Immature natural killer cell (primary cell): ENCODE measurements at places on chromosomes 4 and X. TPM values are rescaled to one million over a fixed set of nuclear protein-coding genes. Genes with fewer than 3 reads are reported as not detected.

GRCh38 chr4:70844180-70844579, 4.5 kb upstream of the GRSF1 start:
- no peak for DNase-seq
- no peak overlapping the region for H3K27ac ChIP-seq
- no peak overlapping the region for H3K4me3 ChIP-seq
- H3K36me3 ChIP-seq = no peaks in the 10 kb centered on the region
- H3K27me3 ChIP-seq = peaks cover 6% of the 10 kb centered on the region

DNA sequence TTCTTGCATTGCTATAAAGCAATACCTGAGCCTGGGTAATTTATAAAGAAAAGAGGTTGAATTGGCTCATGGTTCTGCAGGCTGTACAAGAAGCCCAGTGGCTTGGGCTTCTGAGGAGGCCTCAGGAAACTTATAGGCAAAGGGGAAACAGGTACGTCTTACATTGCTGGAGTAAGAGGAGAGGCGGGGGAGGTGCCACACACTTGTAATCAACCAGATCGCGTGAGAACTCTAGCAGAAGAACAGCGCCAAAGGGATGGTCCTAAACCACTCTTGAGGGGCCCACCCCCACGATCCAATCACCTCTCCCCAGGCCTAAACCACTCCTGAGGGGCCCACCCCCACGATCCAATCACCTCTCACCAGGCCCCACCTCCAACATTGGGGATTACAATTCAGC, 50.6 kb upstream of the SHOX start:
- no peak overlapping the region for H3K4me3 ChIP-seq
- H3K27me3 ChIP-seq = peaks cover 2% of the 10 kb centered on the region
- H3K4me1 ChIP-seq = no peaks in the 10 kb centered on the region
- no peak overlapping the region for H3K27ac ChIP-seq

Gene NSG1
- 7.9 TPM for polyA plus RNA-seq

DNA sequence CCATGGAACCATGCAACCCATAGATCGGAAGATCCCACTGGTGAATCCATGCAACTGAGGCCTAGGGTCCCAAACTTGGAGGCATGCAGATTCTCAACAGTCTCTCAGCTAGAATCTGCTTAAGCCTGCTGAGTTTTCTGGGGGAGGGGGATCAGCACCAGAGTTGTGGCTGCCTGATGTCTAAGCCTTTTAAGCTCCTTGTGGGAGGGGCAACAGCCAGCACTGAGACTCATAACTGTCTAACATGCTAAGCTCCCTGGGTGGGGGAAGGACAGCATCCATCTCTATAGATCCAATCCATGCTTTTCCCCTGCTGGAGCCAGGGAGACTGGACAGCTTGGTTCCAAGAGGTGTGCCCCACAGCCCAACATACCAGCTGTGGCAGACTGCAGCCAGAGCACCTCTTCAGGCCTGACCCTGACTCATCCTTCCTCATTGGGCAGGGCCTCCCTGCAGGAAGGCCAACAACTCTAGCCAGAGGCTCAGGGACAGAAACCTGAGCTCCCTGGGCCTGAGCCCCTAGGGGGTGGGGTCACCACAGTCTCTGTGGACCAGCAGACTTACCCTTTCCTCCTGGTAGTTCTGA, 300.1 kb upstream of the SLC7A11 start:
- no peak overlapping the region for H3K27ac ChIP-seq
- H3K36me3 ChIP-seq = no peaks in the 10 kb centered on the region
- no peaks in the 10 kb centered on the region for H3K27me3 ChIP-seq
- H3K4me3 ChIP-seq = no peak overlapping the region

- H3K36me3 ChIP-seq = no peaks in the 10 kb centered on the region
- no peak for DNase-seq
- H3K27me3 ChIP-seq = no peaks in the 10 kb centered on the region
- H3K4me3 ChIP-seq = no peak overlapping the region
- H3K27ac ChIP-seq = no peak overlapping the region
- no peaks in the 10 kb centered on the region for H3K4me1 ChIP-seq
These were observed 112.9 kb downstream of the MBNL3 start for GRCh38 chrX:132375941-132376340.

DNA sequence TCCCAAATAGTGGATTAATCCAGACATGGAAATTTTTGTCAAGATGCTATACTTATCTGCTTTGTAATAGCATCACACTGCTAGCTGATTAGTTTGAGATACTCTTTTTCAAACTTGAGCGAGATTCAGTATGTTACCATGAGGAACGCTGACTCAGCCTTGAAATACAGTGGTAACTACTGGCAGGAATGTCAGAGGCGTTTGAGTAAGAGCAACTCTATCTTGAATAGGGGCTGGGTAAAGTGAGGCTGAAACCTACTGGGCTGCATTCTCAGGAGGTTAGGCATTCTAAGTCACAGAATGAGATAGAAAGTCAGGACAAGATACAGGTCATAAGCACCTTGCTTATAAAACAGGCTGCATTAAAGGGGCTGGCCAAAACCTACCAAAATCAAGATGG, 2519.6 kb downstream of the ARAP2 start:
- no peak overlapping the region for H3K27ac ChIP-seq
- no peaks in the 10 kb centered on the region for H3K36me3 ChIP-seq
- H3K4me1 ChIP-seq = no peaks in the 10 kb centered on the region
- DNase-seq = no peak

DNA sequence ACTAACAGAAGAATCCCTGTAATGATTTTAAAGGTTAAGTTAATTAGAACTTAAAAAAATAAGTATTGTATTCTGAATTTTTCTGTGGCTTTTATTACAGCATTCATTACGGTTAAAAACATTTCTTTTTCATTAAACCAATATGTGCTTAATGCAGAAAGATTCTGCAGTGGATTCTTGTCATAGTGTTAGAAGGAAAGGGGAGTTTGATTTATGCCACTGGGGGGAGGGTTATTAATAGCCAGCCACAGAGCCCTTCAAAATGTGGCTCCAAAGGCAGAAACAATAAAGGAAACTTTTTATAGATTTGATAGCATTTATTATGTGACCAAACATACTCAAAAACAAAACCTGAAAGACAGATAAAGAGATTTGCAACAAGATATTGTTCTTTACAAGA, 9.1 kb downstream of the SMAD1 start:
- no peak overlapping the region for H3K4me3 ChIP-seq
- H3K27me3 ChIP-seq = no peaks in the 10 kb centered on the region
- H3K4me1 ChIP-seq = peaks cover 9% of the 10 kb centered on the region

DNA sequence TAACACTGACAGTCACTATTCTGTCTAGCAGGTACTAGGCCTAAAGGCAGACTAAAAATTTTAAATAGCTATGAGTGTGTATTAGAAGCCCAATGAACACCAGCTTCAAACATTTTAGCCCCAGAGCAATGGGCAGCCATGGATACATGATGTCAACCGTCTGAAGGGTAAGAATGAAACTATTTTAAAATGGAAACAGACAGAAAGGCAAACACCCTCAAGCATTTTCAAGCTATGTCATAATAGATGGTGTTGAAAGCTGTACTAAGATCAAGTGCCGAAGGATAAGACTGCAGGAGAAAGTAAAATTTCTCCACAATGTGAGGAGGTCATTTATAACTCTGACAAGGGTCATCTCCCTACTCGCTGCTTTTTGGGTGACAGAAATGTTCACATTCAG, 225.0 kb downstream of the COL25A1 start:
- H3K27me3 ChIP-seq = no peaks in the 10 kb centered on the region
- H3K4me3 ChIP-seq = no peak overlapping the region
- no peak for DNase-seq
- no peak overlapping the region for H3K27ac ChIP-seq
- H3K36me3 ChIP-seq = no peaks in the 10 kb centered on the region

DNA sequence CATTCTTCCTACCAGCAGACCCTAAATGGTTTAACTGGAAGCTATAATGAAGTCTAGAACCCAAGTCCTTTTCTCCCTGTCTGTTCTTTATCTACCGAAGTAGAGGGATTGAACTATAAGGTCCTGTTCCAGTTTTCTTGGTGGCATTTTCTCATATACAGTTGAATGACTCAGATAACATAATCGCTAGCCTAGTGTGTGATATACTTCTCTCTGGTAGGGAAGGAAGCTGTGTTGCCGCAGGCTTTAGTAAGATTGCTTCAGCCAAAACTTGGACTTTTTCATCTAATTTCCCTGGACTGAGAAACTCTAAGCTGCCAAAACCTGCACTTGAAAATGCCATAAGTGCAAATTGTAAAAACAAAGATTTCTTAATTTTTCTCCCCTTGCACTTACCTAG, 123.4 kb downstream of the NWD2 start:
- H3K27me3 ChIP-seq = peaks cover 2% of the 10 kb centered on the region
- no peaks in the 10 kb centered on the region for H3K36me3 ChIP-seq
- H3K27ac ChIP-seq = no peak overlapping the region
- H3K4me3 ChIP-seq = no peak overlapping the region
- H3K4me1 ChIP-seq = no peaks in the 10 kb centered on the region
- no peak for DNase-seq

Gene AMMECR1
- polyA plus RNA-seq = 7.6 TPM

DNA sequence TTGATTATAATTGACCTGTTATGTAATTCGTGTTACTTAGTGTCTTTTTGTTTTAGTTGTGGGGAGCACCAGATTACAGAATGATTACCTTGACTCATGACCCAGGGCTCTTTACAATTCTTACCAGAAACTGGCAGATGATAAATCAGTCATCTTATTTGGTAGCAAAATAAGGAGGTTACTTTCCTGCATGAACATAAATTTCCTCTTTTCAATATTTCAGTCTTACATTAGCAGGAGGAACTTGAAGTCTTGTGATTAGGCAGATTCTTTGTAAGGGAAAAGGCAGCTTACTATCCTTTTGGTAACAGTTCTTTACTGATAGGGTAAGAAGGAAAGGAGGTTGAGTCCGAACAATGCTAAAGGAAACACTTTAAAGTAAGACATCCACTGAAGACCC, 26.0 kb upstream of the SLC25A5 start:
- H3K4me1 ChIP-seq = no peaks in the 10 kb centered on the region
- no peaks in the 10 kb centered on the region for H3K36me3 ChIP-seq
- no peak for DNase-seq
- H3K27me3 ChIP-seq = no peaks in the 10 kb centered on the region
- no peak overlapping the region for H3K4me3 ChIP-seq

Gene DCLK2
- not detected for polyA plus RNA-seq

DNA sequence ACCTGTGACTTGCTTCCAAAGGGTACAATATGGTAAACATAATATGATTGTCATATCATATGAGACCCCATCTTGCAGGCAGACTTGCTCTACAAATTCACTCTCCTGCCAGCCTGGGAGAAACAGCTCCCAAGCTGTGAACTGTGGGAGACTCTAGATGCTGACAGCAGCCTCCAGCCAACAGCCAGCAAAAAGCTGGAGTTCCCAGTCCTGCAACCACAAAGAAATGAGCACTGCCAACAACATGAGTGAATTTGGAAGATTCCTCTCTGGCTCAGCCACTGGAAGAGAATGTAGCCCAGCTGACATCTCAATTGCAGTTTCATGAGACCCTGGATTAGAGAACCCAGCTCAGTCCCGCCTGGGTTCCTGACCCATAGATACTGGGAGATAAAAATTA, 145.4 kb downstream of the QDPR start:
- no peaks in the 10 kb centered on the region for H3K4me1 ChIP-seq
- no peaks in the 10 kb centered on the region for H3K36me3 ChIP-seq
- no peak overlapping the region for H3K27ac ChIP-seq
- H3K27me3 ChIP-seq = no peaks in the 10 kb centered on the region
- no peak overlapping the region for H3K4me3 ChIP-seq

Gene UNC5C
- not detected for polyA plus RNA-seq

Gene STAP1
- 11.4 TPM for polyA plus RNA-seq

DNA sequence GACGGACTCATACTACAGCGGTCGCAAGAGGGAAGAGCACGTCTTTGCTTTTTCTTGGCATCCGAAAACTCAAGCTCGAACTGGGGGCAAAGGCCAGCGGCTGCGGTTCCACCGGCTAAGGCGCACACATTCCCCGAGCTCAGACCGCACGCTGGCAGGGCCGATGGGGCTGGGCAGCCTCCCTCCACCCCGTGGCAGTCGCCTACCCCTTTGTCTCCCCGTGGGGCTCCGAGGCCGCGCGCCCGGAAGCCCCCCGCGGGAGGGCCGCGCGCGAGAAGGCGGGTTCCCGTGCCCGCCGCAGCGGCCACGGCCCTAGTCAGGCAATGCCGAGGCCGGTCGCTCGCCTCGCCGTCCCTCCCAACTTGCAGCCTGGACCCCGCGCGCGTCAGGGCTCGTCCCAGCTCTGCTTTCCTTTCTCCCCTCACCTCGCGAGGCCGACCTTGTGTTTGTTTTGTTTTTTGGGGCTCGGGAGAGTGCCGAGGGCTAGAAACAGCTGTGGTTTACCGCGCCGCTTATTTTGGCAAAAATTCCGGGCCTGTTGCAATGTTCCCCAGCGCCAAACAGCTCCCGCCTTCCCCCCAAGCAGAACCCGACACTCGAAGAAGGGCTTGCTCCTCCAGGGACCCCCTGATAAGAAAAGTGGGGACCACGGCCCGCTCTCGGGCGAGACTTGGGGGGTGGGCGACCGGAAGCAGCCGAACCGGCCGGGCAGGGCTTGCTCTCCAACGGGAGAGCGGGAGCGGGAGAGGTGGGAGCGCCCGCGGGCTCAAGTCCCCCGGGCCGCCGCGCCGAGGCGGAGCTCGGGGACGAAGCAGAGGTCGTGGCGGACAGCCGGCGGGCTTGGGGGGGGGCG, 561 bp upstream of the N4BP2 start:
- H3K27ac ChIP-seq = peak overlapping the region; percentile 92
- H3K4me3 ChIP-seq = peak overlapping the region; percentile 88
- H3K27me3 ChIP-seq = peaks cover 2% of the 10 kb centered on the region
- peaks cover 3% of the 10 kb centered on the region for H3K36me3 ChIP-seq
- DNase-seq = peak; percentile 70
- H3K4me1 ChIP-seq = peaks cover 29% of the 10 kb centered on the region

- H3K27me3 ChIP-seq = peaks cover 2% of the 10 kb centered on the region
- H3K27ac ChIP-seq = peak overlapping the region; percentile 74
- no peaks in the 10 kb centered on the region for H3K36me3 ChIP-seq
- peaks cover 92% of the 10 kb centered on the region for H3K4me1 ChIP-seq
- H3K4me3 ChIP-seq = peak overlapping the region; percentile 3
These were observed 7.2 kb downstream of the STK26 start for GRCh38 chrX:132030264-132030663.

DNA sequence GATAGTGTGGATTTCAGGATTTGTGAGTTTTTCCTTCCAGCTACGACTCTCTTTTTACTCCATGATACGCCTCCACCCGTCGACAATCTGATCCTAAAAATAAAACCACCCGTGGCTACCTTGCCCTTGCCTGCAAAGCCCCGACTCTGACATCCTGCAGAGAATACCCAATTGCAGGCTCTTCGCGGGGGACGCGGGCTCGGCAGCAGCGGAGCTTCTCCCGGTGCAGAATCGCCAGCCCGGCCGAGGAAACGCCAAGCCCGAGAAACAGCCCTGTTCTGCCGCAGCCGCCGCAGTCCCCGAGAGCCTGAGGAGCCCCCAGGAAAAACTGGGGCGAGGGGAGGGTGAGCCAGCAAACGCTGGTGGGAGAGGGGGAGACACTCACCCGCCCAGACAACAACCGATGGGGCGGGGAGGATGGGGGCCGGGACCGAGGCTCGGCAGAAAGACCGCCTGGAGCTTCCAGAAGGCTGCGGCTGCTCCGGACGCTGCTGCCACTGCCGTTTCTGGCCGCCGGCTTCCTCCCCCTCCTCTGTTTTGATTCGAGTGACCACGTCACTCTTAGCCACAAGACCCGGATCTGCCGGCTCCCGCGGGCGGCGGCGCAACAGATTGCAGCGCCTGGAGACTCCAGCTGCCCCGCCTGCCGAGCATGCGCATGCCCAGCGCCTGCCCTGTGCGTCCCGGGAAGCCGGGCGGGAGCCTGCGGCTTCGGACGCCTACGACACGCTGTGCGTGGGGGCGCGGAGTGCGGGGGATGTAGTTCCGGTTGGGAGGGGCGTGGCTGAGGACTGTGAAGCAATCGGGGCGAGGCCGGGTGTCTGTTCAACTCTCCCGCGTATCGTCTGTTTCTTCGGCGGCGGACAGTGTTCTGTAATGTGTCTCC, at the start of gene SMIM14:
SMIM14 (minus strand) TSS at position 512 of the 886 bp plus-strand sequence. CDS start 33,720 bp downstream, outside the sequence.
- peak within 1 kb of the TSS; percentile 92 for H3K4me3 ChIP-seq
- peaks cover 8% of the 10 kb centered on the region for H3K27me3 ChIP-seq
- H3K36me3 ChIP-seq = no peaks in the 10 kb centered on the region
- H3K4me1 ChIP-seq = peaks cover 58% of the 10 kb centered on the region
